ENCODE measurements at places on chromosomes 7 and 10. TPM values are rescaled to one million over a fixed set of nuclear protein-coding genes. Genes with fewer than 3 reads are reported as not detected.

DNA sequence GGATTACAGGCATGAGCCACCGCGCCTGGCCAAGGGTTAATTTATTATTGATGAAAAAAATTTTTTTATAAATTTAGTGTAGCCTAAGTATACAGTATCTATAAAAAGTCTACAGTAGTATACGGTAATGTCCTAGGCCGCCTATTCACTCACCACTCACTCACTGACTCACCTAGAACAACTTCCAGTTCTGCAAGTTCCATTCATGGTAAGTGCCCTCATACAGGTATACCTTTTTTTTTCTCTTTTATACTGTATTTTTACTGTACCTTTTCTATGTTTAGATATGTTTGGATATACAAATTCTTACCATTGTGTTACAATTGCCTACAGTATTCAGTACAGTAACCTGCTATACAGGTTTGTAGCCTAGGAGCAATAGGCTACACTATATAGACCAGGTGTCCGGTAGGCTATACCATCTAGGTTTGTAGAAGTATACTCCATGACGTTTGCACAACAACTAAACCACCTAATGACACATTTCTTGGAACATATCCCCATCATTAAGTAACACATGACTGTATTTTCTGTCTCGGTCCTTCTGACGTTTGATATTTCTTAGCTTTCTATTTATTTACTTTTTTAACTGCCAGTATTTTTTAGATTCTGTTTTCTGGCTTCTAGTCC is 23.4 kb downstream of the IRF5 start:
- H3K27ac ChIP-seq, result no peak overlapping the region
- peaks cover 4% of the 10 kb centered on the region for H3K4me1 ChIP-seq
- no peak overlapping the region for H3K4me3 ChIP-seq
- H3K27me3 ChIP-seq, result no peaks in the 10 kb centered on the region
- H3K36me3 ChIP-seq, result peaks cover 1% of the 10 kb centered on the region

- H3K27me3 ChIP-seq, result no peaks in the 10 kb centered on the region
- H3K4me3 ChIP-seq, result no peak overlapping the region
- H3K27ac ChIP-seq, result no peak overlapping the region
- H3K36me3 ChIP-seq, result no peaks in the 10 kb centered on the region
Measured at GRCh38 chr10:17335065-17335464, 107.0 kb downstream of the VIM start.

DNA sequence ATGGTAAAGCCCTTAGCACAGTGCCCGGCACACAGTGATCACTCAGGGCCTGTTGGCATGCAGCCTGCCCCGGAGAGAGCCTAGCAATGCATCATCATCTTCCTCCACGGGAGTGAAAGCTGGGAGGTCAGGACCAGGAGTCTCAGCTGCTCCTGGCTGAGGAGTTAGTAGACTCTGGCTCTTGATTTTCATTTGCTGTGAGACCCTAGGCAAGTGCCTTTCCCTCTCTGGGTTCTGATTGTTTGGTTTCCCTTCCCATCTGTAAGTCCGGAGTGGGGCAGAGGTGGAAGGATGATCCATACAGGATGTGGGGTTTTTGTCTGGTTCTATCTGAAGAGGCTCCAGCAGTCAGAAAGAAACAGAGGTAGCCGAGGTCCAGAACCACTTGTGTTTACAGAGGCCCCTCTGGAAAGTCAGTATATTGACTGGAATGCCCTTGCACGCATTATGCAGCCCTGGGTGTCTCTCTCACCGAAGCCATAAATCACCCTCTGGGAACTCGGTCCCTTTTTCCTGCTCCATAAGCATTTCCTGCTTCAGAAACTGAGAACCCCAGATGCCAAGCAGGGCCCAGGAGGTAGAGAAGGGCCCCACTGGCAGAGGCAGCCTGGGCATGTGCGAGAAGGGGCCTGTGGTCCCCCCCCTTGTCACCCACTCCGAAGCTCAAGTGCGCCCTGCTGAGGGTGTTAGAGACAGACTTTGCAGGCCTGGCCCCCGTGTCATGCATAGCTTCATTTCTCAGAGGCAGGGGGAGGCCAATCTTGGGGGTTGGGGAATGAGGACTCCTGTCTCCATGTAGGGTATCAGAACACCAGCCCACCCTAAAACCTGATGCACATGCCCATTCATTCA is 8.5 kb downstream of the UNC5B start:
- no peaks in the 10 kb centered on the region for H3K27me3 ChIP-seq
- H3K4me1 ChIP-seq, result peaks cover 15% of the 10 kb centered on the region
- no peak overlapping the region for H3K4me3 ChIP-seq
- no peak for DNase-seq

- no peak for DNase-seq
- no peak overlapping the region for H3K4me3 ChIP-seq
- H3K27me3 ChIP-seq, result no peaks in the 10 kb centered on the region
- H3K27ac ChIP-seq, result no peak overlapping the region
Measured at GRCh38 chr7:11232462-11232861, 258.8 kb downstream of the PHF14 start.

DNA sequence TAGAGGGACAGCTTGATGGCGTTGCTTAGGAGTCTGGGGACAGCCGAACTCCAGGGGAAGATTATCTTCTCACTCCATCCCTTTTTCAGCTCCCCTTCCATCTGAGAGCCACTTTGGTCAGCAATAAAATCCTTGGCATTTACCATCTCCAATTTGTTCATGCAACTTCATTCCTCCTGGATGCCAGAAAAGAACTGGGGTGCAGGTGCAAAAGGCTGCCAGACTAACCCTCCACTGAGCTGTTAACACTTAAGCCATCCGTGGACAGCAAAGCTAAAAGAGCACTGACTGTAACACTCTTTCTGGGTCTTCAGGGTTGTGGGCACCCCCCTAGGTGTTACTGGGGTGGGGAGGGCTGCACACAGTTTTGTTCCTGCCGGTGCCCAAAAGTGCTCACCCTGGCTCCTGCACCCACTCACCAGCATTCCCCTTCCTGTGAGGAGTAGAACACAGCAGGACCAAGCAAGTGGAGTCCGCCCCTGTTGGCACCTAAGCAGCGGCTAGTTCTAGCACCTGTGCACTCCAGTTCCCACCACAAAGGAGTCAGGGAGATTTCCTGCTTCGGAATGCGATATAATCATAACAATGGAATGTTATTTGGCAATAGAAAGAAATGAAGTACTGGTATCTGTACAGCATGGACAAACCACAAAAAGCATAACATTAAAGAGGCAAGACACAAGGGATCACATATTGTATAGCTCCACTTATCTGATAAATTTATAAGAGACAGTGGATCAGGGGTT is 95.1 kb downstream of the NPY start:
- H3K4me3 ChIP-seq, result no peak overlapping the region
- no peaks in the 10 kb centered on the region for H3K27me3 ChIP-seq
- no peaks in the 10 kb centered on the region for H3K4me1 ChIP-seq
- no peaks in the 10 kb centered on the region for H3K36me3 ChIP-seq
- no peak overlapping the region for H3K27ac ChIP-seq

DNA sequence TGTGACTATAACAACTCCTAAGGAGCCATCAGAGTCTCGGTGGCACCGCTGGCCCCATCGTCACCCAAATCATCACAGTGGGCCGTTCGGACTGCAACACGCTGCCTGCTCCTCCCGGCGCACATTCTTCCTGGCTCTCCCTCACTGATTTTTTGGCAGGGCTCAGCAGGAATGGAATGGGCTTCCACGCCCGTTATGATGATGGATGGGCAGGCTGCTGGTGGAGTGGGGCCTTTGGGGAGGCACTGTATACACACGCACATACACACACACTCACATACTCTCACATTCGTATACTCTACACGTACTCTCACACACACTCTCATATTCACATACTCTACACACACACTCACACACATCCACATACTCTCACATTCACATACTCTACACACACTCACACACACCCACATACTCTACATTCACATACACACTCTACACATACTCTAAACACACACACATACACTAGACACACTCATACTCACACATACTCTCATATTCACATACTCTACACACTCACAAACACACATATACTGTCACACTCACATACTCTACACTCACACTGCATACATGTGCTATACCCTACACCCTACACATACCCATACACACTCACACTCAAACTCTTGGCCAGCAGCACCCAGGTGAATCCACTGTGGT is 99.8 kb downstream of the KCNMA1 start:
- no peaks in the 10 kb centered on the region for H3K36me3 ChIP-seq
- peaks cover 14% of the 10 kb centered on the region for H3K4me1 ChIP-seq
- H3K4me3 ChIP-seq, result no peak overlapping the region
- H3K27ac ChIP-seq, result no peak overlapping the region
- no peaks in the 10 kb centered on the region for H3K27me3 ChIP-seq

DNA sequence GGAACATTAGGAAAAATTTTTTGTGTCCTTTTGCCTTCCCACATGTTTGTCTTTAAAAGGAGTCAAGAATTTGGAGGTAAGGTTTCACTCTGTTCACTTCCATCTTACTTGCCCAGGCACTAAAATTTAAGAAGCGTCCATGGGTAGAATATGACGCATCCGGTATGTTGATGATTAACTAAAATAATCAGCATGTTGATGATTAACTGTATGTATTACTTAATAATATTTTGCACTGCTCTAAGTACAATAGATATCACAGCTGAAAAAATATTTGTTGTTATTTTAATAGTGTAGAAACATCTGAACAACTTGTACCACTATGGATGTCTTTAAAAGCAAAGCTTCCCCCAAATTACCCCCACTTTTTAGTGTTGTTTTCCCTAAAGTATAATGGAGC is 11.5 kb downstream of the ANKRD22 start:
- H3K36me3 ChIP-seq, result no peaks in the 10 kb centered on the region
- no peaks in the 10 kb centered on the region for H3K4me1 ChIP-seq
- no peak for DNase-seq
- no peak overlapping the region for H3K27ac ChIP-seq
- H3K4me3 ChIP-seq, result no peak overlapping the region

DNA sequence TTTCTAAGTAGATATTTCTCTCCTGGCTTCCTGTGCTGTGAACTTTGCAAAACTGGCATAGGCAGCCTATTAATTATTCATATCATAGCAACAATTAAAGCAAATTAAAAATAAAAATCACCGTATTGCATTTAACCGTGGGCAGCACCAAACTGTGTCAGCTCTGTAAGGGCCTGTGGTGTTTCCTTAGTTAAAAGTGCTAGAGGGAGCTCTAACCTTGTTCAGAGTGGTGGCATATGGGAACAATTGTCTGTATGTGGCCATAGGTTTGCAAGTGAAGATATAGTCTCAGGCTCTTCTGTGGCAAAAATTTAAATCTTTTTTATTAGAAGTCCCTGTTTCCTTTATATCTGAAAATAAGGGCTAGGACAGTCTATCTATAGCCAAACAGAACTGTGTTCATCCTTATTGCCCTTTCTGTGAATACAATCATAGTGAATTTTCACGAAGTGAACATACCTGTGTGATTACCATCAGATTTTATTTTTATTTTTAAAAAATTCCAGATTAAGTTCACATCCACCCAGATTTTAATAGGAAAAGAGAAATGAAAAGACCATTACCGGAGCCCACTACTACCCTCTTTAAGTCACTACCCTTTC is 92.6 kb downstream of the POLL start:
- no peak for DNase-seq
- H3K4me1 ChIP-seq, result peaks cover 7% of the 10 kb centered on the region
- H3K36me3 ChIP-seq, result no peaks in the 10 kb centered on the region
- no peak overlapping the region for H3K27ac ChIP-seq

DNA sequence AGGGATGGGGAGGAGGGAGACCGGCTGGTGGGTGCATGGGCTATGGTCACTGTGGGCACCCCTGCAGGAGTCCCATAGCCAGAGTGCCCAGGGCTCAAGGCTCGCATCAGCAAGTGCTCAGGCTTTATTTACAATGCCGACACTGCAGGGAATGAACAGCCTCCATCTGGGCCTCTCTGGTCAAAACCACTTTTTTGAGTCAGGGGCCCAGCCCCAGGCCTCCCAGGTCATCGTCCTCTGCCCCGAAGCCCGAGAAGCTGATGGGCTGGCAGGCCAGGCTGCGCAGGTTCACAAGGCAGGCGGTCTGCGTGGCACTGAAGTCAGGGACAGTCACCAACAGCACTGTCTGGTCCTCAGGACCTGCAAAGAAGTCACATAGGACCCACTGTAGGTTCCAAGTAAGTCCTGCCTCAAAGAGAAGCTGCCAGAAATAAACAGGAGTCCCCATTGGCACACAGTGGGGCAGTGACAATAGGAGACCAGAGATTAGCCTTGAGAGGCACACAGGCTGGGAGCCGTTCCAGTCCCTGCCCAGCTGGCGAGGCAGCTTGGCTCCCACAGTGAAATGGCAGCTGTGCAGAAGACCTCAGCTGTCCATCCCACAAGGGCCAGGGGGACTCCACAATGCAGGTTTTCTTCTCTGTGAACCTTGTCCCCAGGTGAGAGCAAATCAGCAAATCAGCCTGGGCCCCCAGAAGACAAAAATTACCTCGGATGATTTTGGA is 8.6 kb downstream of the POLD2 start:
- H3K36me3 ChIP-seq, result no peaks in the 10 kb centered on the region
- peak overlapping the region; percentile 41 for H3K27ac ChIP-seq
- no peak overlapping the region for H3K4me3 ChIP-seq
- no peaks in the 10 kb centered on the region for H3K27me3 ChIP-seq
- DNase-seq, result peak; percentile 66

DNA sequence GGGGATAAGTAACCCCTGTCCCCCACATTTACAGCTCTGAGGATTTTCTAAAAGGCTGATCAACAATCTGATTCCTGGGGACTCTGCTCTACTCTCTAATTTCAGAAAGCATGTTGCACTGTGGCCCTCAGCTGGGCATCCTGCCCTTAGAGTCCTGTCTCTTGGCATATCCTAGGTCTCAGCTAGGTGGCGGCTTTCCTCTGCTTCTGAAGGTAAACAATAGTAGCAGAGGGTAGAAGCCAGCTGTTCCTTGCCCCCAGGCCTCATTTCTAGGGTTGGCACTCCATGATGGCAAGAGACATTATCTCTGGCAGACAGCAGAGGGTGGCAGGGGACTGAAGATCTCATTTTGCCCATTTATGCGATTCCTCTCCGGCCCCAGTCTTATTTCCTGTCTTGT is 77.0 kb downstream of the ADCYAP1R1 start:
- no peaks in the 10 kb centered on the region for H3K27me3 ChIP-seq
- H3K4me1 ChIP-seq, result no peaks in the 10 kb centered on the region
- no peak overlapping the region for H3K27ac ChIP-seq
- H3K4me3 ChIP-seq, result no peak overlapping the region

DNA sequence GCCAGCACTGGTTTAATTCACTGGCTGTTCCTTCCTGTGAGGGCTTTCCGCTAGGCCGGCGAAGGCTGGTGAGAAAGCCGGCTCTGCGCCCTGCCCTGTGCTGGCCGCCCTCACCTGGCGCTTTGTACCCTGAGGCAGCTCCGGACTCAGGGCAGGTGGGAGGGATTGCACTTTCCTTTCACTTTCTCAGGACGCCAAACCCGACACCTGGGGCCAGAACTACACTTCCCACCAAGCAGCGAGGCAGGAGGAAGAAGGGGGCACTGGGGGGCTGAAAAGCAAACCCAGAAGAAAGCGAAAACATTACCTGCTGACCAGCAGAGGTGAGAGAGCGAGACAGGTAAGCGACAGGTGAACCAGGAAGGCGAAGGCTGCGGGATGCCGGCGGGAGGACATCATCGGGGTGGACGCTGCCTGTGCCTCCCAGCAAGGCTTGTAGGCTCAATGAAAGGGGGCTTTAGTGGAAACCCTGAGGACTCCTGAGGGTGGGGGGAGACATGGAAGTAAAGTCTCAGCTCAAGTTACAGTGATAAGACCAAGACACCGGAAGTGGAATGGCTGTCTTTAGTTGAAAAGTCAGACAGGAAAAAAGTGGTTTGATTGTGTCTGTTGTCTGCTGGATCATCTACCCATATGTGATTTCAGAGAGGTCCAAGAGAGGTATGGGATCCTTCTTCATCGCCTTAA is at the start of gene RAB19:
RAB19 (plus strand) TSS at position 181 of the 687 bp plus-strand sequence. CDS start 3,589 bp downstream, outside the sequence.
- peaks cover 19% of the 10 kb centered on the region for H3K27me3 ChIP-seq
- peak within 1 kb of the TSS; percentile 48 for H3K4me3 ChIP-seq
- no peaks in the 10 kb centered on the region for H3K36me3 ChIP-seq
- no peak within 1 kb of the TSS for H3K27ac ChIP-seq

The TM9SF3 gene
- total RNA-seq, result 30.4 TPM

The CDK14 gene
- 16.6 TPM for total RNA-seq

The FFAR4 gene
- total RNA-seq, result not detected

The IL2RA gene
- 0.13 TPM for total RNA-seq

The GBX1 gene
- total RNA-seq, result 0.38 TPM

The DGKI gene
- 0.45 TPM for total RNA-seq
